Left renal pelvis (tissue), 4 donors: ENCODE measurements at places on chromosomes 16 and 17. TPM values are rescaled to one million over a fixed set of nuclear protein-coding genes. Genes with fewer than 3 reads are reported as not detected.

SLC52A1 gene
- polyA plus RNA-seq = 0.05 TPM

CDYL2 gene
- 7.3 TPM for polyA plus RNA-seq

CALB2 gene
- polyA plus RNA-seq = 0.37 TPM

FAM171A2 gene
- 31.5 TPM for polyA plus RNA-seq

GRCh38 chr17:61405686-61406536, 6.3 kb downstream of the TBX2 start:
- DNase-seq = no peak

GRCh38 chr16:9040800-9041412, 50.5 kb upstream of the HAPSTR1 start:
- DNase-seq = no peak

DNA sequence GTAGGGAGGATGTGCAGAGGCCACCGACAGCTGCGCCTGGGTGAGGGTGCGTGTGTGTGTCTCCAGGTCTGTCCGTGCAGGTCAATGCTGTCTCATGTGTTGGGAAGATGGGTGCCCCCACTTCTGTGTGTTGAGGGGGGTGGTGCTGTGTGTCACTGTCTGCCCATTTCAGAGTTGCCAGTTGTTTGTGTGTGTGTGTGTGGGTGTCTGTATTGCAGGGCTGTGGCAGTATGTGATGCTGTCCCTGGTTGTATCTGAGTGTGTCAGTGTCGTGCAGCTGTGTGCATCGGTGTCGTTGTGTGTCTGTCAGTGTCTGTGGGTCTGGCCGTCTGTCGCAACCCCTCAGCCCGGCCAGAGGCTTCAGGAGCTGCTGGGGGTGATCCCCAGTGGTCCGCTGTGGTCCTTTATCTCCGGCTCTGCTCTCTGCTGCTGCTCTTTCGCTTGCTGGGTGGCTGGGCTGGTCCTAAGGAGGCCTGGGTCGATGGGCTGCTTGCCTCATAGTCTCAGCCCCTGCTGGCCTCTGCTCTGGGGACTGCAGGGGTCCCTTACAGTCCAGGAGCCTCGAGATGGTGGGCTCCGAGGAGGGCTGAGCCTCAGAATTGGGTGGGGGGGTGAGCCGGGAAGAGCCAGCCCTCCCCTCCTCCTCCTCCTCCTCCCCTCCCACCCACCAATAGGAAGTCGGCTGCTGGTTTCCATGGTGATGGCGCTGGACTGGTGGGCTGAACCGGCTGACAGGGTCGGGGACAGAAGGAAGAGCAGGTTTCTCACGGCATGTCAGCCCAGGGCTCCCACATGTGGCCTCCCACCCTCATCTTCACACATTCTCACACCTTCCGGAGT, at the start of gene TSPOAP1:
TSPOAP1 (minus strand) TSS at position 601 of the 840 bp plus-strand sequence. CDS start 875 bp downstream, outside the sequence.
- no peak for DNase-seq

GRCh38 chr16:46906360-46907060, 22.3 kb downstream of the GPT2 start:
- no peak for DNase-seq

- no peak for DNase-seq
These were observed at the start of gene RGS11 for GRCh38 chr16:275786-276232. Gene RGS11 (minus strand): TSS chr16:275944. CDS start chr16:275911, 33 bp downstream.

- DNase-seq = no peak
These were observed 4.7 kb upstream of the RPRML start for GRCh38 chr17:46983782-46984181.

- DNase-seq = no peak
These were observed 113.4 kb upstream of the PMFBP1 start for GRCh38 chr16:72285324-72285723.

- no peak for DNase-seq
These were observed 1361.2 kb downstream of the CDH8 start for GRCh38 chr16:60675022-60675421.

DNA sequence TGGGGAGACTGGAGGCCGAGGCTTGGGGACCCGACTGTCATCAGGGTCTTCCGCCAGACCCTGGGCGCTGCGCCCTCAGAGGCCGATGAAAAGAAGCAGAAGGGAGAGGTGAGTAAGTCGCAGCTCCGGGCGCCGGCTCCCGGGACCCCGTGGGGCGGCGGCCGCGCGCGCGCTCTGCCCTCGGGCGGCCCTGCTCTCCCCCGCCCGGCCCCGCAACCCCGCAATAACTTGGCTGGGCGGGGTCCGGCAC, 392 bp upstream of the ABHD15 start:
- no peak for DNase-seq

DNA sequence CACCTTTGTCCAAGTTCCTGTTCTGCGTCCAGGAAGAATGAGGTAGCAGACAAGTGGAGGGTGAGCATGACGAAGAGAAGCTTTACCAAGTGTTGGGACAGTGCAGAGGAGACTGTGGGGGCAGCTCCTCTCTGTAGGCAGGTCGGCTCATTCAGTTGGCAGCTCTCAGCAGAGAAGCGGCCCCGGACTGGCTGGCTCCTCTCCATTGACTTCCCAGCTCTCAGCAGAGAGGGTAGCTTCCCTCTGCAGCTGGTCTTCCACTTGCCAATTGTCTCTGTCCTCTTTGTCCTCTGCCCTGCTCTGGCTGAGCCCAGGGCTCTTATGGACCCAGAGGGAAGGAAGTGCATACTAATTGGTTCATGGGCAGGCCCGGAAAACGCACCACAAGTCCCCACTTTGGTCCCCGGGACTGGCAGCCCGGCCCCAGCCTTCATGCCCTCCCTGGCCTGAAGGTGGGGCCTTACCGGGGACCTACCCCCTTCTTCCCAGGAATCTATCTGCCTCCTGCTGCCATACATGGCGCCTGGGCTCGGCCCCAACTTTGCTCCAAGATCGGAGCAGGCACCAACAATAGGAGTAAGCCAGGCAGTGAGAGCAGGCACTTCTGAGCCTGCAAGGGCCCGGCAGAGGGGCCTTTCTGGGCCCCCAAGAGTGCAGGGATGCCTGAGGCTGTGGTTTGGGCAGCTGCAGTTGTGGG, 10.1 kb downstream of the KCTD5 start:
- DNase-seq = no peak

DNA sequence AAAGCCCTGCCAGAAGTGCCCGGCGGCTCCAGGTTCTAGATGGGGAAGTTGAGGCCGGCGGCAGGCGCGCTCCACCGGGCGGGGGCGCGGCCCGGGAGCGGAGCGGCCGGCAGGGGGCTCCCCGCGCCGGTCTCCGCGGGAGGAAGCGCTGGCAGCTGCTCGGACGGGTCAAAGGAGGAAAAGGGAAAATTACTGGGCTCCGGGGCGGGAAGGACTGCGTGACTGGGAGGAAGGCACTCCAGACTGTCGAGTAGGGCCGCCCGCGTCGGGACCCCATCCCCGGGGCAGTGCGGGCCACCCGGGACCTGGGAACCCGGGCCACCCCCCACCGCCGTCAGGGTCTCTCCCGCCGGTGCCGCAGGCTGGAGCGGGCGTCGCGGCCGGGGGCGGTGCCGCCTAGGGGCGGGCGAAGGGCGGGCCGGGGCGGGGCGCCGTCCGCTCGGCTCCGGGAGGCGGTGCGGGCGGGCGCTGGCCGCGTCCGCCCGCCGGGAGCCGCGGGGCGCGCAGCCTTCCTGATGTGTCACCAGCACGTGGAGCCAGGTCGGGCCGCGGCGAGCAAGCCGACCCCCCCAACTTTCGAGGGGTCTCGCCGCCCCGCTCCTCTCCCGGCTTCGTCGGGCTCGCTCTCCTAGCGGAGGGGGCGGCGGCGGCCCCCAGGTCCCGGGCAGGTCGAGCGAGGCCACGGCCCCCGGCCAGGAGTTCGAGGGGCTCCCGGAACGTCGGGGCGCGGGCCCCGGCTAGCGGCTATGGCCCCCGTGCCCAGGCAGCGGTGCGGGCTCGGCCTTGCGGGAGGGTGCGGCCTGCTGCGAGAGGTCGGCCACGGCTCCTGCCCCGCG, 167.5 kb downstream of the RAB11FIP4 start:
- no peak for DNase-seq
